ENCODE measurements at places on chromosomes 5 and 9. TPM values are rescaled to one million over a fixed set of nuclear protein-coding genes. Genes with fewer than 3 reads are reported as not detected.

GRCh38 chr5:135016861-135017290 lies 17.2 kb downstream of the PITX1 start:
- no peak for DNase-seq

DNA sequence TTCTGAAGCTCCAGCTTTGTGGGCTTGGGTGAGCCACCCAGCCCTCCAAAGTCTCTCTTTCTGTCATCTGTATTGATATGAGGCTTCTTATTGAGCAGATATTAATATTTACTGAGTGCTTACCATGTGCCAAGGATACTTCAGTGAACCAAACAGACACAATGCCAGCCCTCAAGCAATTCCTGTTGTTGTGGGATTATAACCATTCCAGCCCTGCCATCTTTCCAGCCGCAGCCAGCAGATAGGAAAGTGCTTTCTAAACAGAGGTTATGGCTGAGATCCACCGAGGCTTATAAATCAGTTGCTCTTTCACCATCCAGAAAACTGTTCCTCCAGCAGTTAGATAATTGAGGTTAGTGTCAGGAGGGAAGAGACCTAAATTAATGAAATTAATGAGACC lies 137.7 kb upstream of the ALDH1B1 start:
- no peak for DNase-seq

ORM2 gene
- not detected for polyA plus RNA-seq

SPATA31E1 gene
- not detected for polyA plus RNA-seq

IL33 gene
- polyA plus RNA-seq: 3.7 TPM

Data from kidney (tissue), 22 donors.